ENCODE measurements at places on chromosomes 12 and 14. TPM values are rescaled to one million over a fixed set of nuclear protein-coding genes. Genes with fewer than 3 reads are reported as not detected.

Gene CLEC4C
- not detected for total RNA-seq

Gene TBX3
- total RNA-seq = 14.1 TPM

Gene IFI27
- total RNA-seq = 3.3 TPM

Gene FZD10
- total RNA-seq = 0.08 TPM

Gene SOAT2
- not detected for total RNA-seq

Gene HOXC9
- 1.4 TPM for total RNA-seq

Gene MYO1A
- total RNA-seq = 0.31 TPM

Gene ZNF740
- total RNA-seq = 33.1 TPM

Gene SOX5
- 9.6 TPM for total RNA-seq

Gene C1S
- 2.3 TPM for total RNA-seq

Gene KRT85
- total RNA-seq = not detected

Gene CMA1
- not detected for total RNA-seq

Gene RD3L
- total RNA-seq = not detected

Gene AVPR1A
- 0.38 TPM for total RNA-seq

Gene ACOT4
- 0.23 TPM for total RNA-seq

Gene CLEC2D
- 2.0 TPM for total RNA-seq

Gene MYO1H
- 0.31 TPM for total RNA-seq

Gene HCAR2
- total RNA-seq = 0.22 TPM

Gene LRRC9
- 1.4 TPM for total RNA-seq

Gene RDH5
- 2.6 TPM for total RNA-seq

Gene PHLDA1
- 47.4 TPM for total RNA-seq

Gene PTPRQ
- total RNA-seq = 0.06 TPM

Gene CCDC91
- total RNA-seq = 37.8 TPM

Gene SLC10A1
- 1.1 TPM for total RNA-seq

Gene SERPINA12
- not detected for total RNA-seq

Gene PTPN21
- total RNA-seq = 3.9 TPM

Gene MIA2
- total RNA-seq = 15.0 TPM

Gene MMP17
- total RNA-seq = 48.6 TPM

Gene SERPINA10
- 0.43 TPM for total RNA-seq

Gene PTPN6
- 2.4 TPM for total RNA-seq

Gene IAPP
- total RNA-seq = not detected

Gene ABHD12B
- not detected for total RNA-seq

Gene ERP27
- 0.15 TPM for total RNA-seq

Gene BATF
- total RNA-seq = not detected

Gene MSRB3
- total RNA-seq = 2.4 TPM

Gene FAM222A
- 7.9 TPM for total RNA-seq

Gene CLEC2A
- not detected for total RNA-seq

Gene GLIPR1L1
- total RNA-seq = 2.3 TPM

Gene DLK1
- total RNA-seq = 56.3 TPM

Gene SIX6
- not detected for total RNA-seq

Gene CCNT1
- 39.4 TPM for total RNA-seq

Gene ZDHHC22
- 15.6 TPM for total RNA-seq

Gene USP5
- 61.1 TPM for total RNA-seq

Gene KRT74
- 0.38 TPM for total RNA-seq

Gene ANKRD33
- total RNA-seq = 0.09 TPM

All from motor neuron (in vitro differentiated cells).